ENCODE measurements at places on chromosomes 5 and 9. TPM values are rescaled to one million over a fixed set of nuclear protein-coding genes. Genes with fewer than 3 reads are reported as not detected.

DNA sequence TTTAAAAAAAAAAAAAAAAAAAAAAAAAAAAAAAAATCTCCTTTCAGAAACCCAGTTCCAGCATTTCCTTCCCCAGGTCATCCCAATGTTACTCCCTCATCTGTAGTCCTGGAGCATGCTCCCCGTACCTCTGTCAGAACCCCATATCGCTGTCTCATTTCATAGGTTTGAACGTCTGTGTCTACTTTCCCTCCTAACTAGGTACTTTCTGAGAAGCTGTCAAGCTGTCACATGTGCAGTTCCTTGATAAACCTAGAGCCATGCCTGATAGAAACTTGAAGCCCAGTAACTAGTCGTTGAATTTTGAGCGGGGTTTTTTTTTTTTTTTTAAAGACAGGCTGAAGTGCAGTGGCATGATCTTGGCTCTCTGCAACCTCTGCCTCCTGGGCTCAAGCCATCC is 15.6 kb downstream of the EXOSC3 start:
- no peak for DNase-seq
- H3K27me3 ChIP-seq = no peaks in the 10 kb centered on the region
- H3K4me1 ChIP-seq = no peaks in the 10 kb centered on the region
- H3K36me3 ChIP-seq = peaks cover 57% of the 10 kb centered on the region
- no peak overlapping the region for H3K4me3 ChIP-seq

GRCh38 chr5:9670371-9670770 is 40.2 kb upstream of the TAS2R1 start:
- H3K4me3 ChIP-seq = no peak overlapping the region
- no peaks in the 10 kb centered on the region for H3K27me3 ChIP-seq
- no peaks in the 10 kb centered on the region for H3K4me1 ChIP-seq
- no peaks in the 10 kb centered on the region for H3K36me3 ChIP-seq
- no peak for DNase-seq

DNA sequence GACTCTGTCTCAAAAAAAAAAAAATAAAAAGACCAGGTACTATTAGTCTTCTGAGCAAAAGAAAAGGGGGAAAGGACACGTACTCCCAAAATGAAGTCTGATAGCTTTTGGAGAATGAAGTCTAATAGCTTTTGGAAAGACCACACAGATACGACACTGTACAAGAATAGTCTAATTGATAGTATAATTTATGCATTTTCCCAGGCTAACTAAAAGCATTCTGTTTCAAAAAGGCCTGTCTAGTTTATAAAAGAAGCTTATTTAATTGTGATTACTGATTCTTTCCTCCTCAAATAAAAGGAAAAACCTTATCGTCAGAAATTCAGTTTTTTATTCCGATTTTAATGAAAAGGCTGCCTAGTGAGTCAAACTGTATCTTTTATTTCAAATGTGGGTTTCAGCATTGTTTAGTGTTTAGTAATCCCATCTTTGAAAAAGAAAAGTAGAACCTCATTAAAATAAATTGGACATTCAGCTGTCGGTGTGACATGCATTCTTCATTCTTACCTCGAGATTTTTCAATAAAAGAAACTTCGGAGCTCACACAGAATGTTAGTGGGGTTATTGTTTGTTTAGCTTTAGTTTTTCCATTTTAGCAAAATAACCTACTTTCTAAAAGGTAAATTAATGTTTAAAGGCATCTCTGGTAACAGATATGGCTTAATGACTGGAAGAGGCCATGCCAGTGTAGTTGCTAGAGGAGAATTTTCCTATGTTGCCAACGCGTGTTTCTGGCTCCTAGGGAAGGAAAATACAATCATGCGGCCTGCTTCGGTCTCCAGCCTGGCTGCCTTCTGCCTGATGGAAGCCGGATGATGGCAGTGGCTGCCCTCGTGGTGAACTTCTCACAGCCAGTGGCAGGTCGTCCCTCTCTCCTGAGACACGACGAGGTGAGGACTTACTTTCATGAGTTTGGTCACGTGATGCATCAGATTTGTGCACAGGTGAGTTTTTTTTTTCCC is 70.0 kb downstream of the NLN start:
- DNase-seq = no peak
- no peak overlapping the region for H3K27ac ChIP-seq
- H3K4me3 ChIP-seq = no peak overlapping the region
- peaks cover 6% of the 10 kb centered on the region for H3K36me3 ChIP-seq

DNA sequence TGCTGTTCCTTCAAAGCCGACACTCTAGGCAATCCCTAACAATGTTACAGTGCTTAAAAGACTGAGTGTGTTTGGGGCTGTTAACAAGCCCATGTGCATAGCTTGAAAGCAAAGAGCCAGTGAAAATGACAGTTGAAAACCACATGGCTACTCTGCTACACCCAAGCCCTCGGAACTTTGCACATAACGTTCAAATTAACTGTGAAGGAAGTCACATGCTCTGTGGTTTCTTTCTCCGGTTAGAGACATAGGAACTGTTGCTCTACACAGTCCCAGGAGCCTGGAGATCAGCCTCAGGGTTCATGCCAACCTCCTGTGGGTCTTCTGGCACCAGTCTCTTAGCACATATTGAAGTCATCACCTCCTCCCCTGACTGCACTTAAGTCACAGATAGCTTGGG is 51.1 kb downstream of the C9orf152 start:
- peaks cover 73% of the 10 kb centered on the region for H3K4me1 ChIP-seq
- H3K36me3 ChIP-seq = peaks cover 8% of the 10 kb centered on the region
- no peak for DNase-seq
- no peaks in the 10 kb centered on the region for H3K27me3 ChIP-seq

- no peaks in the 10 kb centered on the region for H3K36me3 ChIP-seq
- H3K4me3 ChIP-seq = no peak overlapping the region
- no peak for DNase-seq
- H3K27ac ChIP-seq = no peak overlapping the region
- H3K4me1 ChIP-seq = peaks cover 8% of the 10 kb centered on the region
Observed at GRCh38 chr9:99370376-99370775, 148.3 kb downstream of the SEC61B start.

DNA sequence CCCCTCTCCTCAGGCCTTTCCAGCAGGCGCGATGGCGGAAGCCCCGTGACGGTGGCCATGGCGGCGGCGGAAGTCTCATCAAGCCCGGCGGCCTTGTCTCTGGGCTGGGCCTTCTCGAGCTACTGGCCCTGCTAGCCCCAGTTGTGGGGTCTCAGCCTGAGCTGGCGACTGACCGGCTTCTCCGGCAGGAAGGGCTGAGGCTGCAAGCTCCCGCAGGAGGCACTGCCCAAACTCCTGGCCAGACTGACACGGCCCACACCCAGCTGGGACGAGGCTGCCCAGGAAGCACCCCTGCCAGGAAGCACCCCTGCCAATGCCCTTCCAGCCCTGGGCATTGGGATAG is 88.5 kb upstream of the ANKH start:
- no peaks in the 10 kb centered on the region for H3K4me1 ChIP-seq
- no peaks in the 10 kb centered on the region for H3K36me3 ChIP-seq
- no peak for DNase-seq
- no peak overlapping the region for H3K4me3 ChIP-seq

- H3K36me3 ChIP-seq = peaks cover under 1% of the 10 kb centered on the region
- H3K27ac ChIP-seq = no peak overlapping the region
- no peak overlapping the region for H3K4me3 ChIP-seq
- no peaks in the 10 kb centered on the region for H3K27me3 ChIP-seq
- DNase-seq = no peak
- peaks cover 35% of the 10 kb centered on the region for H3K4me1 ChIP-seq
Observed at GRCh38 chr9:71755230-71755629, 13.1 kb downstream of the CEMIP2 start.

ADGRV1 gene
- 49.7 TPM for total RNA-seq
